WTC11 (cell line): ENCODE measurements at places on chromosomes 2 and 18. TPM values are rescaled to one million over a fixed set of nuclear protein-coding genes. Genes with fewer than 3 reads are reported as not detected.

EMX1 gene
- 3.6 to 4.4 TPM (median 3.8 TPM) in 3 replicates for total RNA-seq

DNA sequence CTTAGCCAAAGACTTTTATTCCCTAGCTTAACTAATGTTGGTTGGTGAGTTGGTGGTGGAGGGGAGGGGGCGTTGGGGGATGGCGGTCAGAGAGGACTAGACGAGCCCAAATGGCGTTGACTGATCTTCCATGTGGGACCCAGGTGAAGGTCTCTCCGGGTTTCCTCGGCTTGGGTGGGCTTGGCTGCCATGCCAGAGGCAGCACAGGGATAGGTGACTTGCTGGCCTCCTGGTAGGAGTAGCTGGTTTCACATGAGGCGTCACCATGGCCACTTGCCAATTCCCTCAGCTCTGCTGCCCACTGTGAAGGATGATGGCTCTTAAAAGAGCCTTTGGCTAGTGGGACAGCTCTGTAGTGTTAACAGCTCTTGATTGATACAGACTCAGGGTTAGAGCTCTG, 1337.0 kb upstream of the FAM98A start:
- no peaks in the 10 kb centered on the region for H3K4me1 ChIP-seq
- no peak for DNase-seq

GRCh38 chr2:70094171-70094977, 7.1 kb downstream of the PCBP1 start:
- H3K4me1 ChIP-seq: peaks cover 12% of the 10 kb centered on the region
- no peaks in the 10 kb centered on the region; the same call in 1 of the 2 replicates for H3K27me3 ChIP-seq
- no peak for DNase-seq
- no peaks in the 10 kb centered on the region for H3K36me3 ChIP-seq
- 0 out of 2 replicates have a peak overlapping the region, but pooled peaks have one; percentile 24 for H3K27ac ChIP-seq

GRCh38 chr18:54109131-54109683, 115.3 kb downstream of the MBD2 start:
- H3K36me3 ChIP-seq: no peaks in the 10 kb centered on the region
- no peak overlapping the region for H3K27ac ChIP-seq
- no peak for DNase-seq
- no peaks in the 10 kb centered on the region for H3K4me1 ChIP-seq

DNA sequence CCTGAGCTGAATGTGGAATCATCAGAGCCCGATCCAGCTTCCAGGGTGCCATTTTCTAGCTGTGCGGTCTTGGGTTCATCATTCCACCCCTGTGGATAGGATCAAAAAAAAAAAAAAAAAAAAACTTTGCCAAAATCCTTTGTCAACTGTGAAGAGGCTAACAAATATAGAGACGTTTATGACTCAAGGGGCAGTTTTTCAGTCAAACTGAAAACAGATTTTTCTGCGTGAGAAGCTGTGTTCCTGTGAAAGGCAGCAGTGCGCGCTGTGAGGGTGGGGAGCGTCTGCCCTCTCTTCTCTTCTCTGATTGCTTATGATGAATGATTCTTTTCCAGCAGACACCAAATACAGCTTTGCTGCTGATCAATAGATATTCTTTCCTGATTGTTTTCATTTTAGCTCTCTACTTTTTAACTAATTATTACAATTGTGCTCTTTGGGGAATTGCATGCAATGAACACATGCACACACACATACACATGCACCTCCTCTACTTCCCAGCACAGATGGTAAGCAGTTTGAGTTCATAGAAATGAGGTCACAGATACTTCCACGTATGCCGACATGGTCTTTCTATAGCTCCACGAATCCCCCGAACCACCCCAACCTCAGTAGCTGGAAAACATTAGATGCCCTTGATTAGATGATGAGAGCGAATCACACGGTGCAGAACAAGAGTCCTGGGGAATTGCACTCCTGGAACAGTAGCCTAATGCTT, 175.4 kb downstream of the NRP2 start:
- H3K27me3 ChIP-seq: no peaks in the 10 kb centered on the region; the same call in none of the 2 replicates

- H3K27ac ChIP-seq: peak overlapping the region; percentile 25
- no peak overlapping the region for H3K4me3 ChIP-seq
- H3K4me1 ChIP-seq: peaks cover 38% of the 10 kb centered on the region
Observed at GRCh38 chr2:174210862-174211261, 37.5 kb downstream of the OLA1 start.
